GM03348 (cell line): ENCODE measurements at places on chromosomes 12 and 14.
A peak's percentile ranks its signal among the peaks of the same experiment; 100 is the strongest.

DNA sequence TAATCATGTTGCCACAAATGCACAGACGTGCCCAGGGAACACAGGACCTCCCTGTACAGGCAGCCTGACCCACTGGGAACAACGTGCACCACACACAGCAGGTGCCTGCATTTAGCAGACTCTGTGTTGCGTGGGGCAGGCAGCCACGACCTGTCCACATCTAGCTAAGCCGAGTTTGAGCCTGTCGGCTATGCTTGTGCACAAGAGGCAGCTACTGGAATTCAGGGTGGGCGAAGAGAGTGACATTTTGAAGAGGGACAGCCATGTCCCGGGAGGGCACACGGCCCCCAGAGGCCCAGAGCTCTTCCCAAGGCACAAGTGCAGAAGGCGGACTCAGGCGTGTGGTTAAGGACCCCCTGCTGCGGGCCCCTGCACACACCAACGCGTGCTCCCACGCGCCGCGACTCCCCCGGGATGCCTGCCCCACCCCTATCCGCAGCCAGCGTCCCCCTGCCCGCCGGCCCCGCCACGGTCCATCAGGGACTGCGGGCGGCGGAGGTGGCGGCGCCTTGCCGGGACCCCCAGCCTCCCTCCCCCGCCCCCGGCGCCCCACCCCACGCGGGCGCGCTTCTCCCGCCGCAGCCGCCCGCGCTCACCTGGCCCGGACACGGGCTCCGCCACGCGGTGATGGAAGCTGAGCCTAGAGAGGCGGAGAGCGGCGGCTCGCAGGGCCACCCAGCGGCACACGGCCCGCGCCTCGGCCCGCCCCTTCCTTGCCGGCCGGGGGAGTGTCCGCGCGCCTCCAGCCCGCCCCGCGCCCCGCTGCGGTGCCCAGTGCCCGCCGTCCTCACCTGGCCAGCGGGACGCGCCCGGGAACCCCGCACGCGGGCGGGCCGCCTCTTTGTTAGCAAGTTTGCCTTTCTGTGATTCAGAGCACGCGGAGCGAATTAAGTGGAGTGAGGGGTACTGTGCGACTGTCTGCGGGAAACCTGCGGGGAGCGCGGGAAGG is 125.3 kb upstream of the PRMT8 start:
- DNase-seq, result peak; percentile 42

GRCh38 chr12:66829660-66830325 is 150.9 kb upstream of the GRIP1 start:
- no peak for DNase-seq

DNA sequence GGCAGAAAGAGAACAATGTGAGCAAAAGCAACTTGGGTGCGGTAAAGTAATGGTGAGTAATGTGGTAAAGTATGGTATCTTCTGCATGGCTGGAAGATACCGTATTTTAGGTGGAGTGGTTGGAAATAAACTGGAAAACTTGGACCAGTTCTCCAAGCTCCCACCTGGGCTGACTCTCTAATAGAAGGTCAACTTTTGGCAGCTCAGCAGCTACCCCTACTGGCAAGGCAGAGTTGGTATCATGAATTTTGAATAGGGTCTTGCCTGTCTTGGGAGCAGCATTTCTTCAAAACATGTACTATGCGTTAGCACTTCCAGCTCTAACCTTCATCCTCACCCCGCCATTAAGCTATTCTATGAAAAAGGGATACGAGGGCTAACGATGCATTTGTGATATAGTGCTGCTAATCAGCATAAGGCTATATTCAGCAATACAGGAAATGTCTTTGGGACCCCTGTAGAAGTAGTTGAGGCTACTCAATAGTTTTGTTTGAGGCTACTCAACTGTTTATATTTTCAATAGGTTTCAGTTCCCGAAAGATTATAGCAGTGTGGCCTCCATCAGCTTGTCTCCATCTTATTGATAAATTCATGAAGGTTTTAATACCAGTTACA is 276.3 kb upstream of the FAR2 start:
- DNase-seq, result peak; percentile 62

- no peak for DNase-seq
Measured at GRCh38 chr12:41769810-41770209, 374.9 kb downstream of the GXYLT1 start.

DNA sequence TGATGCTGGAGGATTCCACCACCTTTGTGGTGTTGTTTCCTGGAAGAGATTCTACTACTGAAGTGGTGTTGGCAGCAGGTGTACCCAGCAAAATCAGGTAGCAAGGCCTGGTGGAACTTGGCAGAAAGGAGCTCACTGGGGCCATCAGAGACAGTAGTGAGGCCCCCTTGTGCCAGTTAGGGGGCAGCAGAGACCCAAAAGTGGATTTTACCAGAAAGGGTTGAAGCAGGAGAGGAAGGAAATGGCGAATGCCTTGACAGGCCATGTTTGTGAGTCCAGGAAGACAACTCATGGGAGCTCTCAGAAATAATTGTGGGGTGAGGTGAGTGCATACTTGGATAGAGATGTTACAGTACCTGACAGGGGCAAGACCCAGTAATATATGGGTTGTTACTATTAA is 137.7 kb upstream of the FGD4 start:
- no peak for DNase-seq

- DNase-seq, result no peak
Measured at GRCh38 chr14:98345161-98345560, 926.8 kb downstream of the BCL11B start.

- DNase-seq, result no peak
Measured at GRCh38 chr12:53860426-53861345, 77.9 kb upstream of the HOXC13 start.
